ENCODE measurements at places on chromosomes 7 and 10. TPM values are rescaled to one million over a fixed set of nuclear protein-coding genes. Genes with fewer than 3 reads are reported as not detected.

DNA sequence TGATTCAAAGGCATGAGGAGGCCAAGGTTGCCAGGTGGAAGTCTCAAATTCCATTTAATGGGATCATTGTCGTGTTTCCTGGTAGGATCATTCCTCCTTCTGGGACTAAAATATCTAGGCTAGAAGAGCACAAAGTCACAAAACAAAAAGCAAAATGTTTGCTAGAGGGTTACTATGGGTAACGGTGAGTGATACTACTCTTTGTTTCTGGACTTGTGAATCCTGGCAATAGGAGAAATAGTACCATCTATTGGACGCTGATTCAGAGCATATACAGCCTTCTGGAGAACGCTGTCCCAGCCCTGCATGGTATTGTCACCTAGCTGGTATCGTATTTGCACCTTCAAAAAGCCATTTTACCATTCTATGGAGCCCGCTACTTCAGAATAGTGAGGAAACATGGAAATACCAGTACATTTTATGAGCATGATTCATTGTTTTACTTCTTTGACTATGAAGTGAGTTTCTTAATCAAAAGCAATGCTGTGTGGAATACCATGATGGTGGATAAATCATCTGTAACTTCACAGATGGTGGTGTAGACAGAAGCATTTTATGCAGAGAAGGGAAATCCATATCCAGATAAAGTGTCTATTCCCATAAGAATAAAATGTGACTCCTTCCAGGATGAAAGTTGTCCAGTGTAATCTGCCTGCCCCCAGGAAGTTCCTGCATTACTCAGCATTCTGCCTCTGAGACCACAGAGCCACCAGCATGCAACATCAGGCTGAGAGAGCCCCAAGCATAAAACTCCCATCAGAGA lies 361.0 kb downstream of the ETV1 start:
- DNase-seq: no peak

- no peak for DNase-seq
These were observed 50.4 kb upstream of the C7orf33 start for GRCh38 chr7:148540041-148540738.

GRCh38 chr7:20440472-20441105 lies 109.9 kb downstream of the ITGB8 start:
- no peak for DNase-seq

DNA sequence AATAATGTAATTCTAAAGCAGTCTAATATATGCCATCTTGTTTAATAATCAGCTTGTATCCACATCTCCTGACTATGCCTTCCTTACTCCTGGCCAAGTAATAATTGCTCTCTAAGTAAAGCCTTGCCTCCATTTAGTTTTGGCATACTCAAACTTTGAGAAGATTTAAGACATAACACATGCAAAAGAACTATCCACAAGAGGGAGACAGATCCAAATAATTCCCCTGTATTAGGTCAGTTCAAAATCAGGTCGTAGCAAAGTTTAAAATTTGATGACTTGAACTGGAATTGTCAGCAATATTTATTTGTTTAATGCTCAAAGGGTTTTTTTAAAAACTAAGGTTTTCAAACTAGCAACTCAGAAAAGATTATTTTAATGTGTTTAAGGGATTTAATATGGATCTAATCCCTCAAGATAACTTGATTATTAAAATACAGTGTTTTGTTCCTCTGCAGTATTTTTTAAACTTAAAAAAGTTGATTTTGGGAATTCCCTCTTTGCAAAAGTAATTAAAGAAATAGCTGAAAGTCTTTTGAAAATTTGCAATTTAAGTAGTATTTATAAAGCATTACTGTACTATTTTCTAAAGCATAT lies 95.3 kb downstream of the HDAC9 start:
- peak; percentile 78 for DNase-seq

DNA sequence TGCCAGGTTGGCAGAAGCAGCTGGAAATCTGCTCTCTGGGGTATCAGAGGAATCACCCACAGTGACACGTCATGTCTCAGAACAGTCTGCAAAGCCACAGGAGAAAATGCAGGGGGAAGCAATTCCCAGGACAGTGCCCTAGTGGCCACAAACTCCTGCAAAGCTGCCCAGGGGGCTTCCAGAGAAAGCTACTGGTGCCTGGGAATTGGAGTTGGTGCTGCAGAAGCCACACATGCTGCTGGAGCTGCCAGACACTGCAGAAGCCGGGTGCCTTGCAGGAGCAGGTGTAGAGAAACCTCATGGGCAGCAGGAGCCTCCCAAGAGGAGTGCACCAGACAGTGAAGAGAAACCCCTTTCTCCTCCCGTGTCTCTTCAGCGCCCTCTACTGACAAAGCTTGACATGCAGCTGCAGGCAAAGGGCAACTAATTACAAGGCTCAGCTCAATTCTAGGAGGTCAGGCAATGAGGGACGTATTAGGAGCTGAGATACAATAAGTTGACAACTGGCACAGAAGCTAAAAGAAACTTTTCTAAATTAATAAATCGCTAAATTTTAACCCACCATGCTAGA lies 30.2 kb upstream of the NUB1 start:
- DNase-seq: no peak

- no peak for DNase-seq
These were observed 138.9 kb upstream of the KCNMA1 start for GRCh38 chr10:77776487-77776886.

DNA sequence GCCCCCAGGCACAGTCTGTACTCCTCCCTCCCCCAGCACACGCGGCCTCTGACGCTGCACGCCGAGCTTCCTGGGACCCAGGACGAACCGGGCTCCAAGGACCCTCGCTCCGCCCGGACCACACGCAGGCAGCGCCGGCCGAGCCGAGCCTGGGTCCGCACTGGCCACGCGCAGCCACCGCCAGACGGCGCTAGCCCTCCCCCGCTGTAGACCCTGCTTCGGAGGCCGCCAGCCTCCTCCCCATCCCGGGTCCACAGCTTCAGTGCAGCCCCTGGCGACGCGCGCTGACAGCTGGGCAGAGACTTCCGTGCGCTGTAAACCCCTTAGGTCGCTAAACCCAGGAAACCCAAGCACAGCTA lies 936 bp upstream of the TCERG1L start:
- DNase-seq: no peak

- DNase-seq: no peak
These were observed 48.6 kb upstream of the NANOS1 start for GRCh38 chr10:118980870-118981269.

GRCh38 chr10:101233863-101234262 lies 4.6 kb upstream of the LBX1 start:
- DNase-seq: no peak

- no peak for DNase-seq
These were observed 56.2 kb downstream of the CREM start for GRCh38 chr10:35182631-35183510.

ELFN1 gene
- total RNA-seq: 3.1 TPM

Data from skin of body (tissue), 3 donors.